ENCODE measurements at places on chromosomes 3 and 15.

GRCh38 chr3:2525968-2526367 lies 427.3 kb downstream of the CNTN4 start:
- no peaks in the 10 kb centered on the region for H3K4me1 ChIP-seq
- no peaks in the 10 kb centered on the region for H3K36me3 ChIP-seq
- no peaks in the 10 kb centered on the region for H3K27me3 ChIP-seq
- no peak for DNase-seq

GRCh38 chr15:40270246-40270995 lies 12.4 kb downstream of the ANKRD63 start:
- no peak for DNase-seq
- H3K27ac ChIP-seq = no peak overlapping the region
- H3K27me3 ChIP-seq = no peaks in the 10 kb centered on the region
- peaks cover 8% of the 10 kb centered on the region for H3K4me1 ChIP-seq

GRCh38 chr3:111385971-111386495 lies 156.0 kb upstream of the CD96 start:
- no peaks in the 10 kb centered on the region for H3K36me3 ChIP-seq
- no peaks in the 10 kb centered on the region for H3K4me1 ChIP-seq
- DNase-seq = no peak

DNA sequence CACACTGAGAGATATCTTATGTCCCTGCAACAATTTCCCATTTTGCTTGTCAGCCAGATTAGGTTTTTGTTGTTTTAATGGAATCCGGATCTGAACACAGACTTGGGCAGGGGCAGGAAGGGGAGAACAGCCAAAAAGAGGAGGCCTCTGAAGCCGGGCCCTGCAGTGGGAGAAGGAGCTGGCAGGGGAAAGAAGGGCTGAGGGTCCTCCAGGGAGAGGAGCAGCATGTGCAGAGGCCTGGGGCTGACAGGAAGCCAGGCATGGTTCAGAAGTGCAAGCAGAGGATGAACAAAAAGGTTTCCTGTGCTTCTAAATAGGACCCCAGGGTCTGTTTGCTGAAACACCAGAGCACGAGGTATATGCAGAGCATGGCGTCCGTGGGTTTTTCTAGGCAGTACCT lies 49.1 kb upstream of the POMGNT2 start:
- no peaks in the 10 kb centered on the region for H3K36me3 ChIP-seq
- H3K27me3 ChIP-seq = no peaks in the 10 kb centered on the region
- no peak for DNase-seq
- no peak overlapping the region for H3K27ac ChIP-seq
- no peak overlapping the region for H3K4me3 ChIP-seq

GRCh38 chr3:57683286-57683685 lies 9.6 kb downstream of the DENND6A start:
- H3K36me3 ChIP-seq = no peaks in the 10 kb centered on the region
- DNase-seq = no peak
- H3K27ac ChIP-seq = no peak overlapping the region
- no peak overlapping the region for H3K4me3 ChIP-seq

DNA sequence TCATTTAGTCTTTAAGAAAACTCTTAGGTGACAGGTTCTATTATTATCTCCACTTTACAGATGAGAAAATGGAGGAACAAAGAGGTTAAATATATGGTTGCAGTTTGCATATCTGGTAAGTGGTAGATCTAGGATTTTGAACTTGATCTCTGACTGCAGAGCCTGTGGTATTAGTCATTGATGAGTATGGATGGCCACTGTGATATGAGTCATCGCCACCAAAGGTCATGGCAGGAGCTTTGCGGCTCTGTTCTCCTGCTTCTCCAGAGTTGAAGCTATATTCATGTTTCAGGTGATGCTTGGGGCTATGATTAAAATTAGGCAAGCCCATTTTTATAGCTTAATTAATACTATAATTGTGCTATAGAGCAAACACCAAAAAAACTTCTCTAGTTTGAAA lies 306.2 kb upstream of the DPPA4 start:
- no peaks in the 10 kb centered on the region for H3K4me1 ChIP-seq
- no peak for DNase-seq
- H3K27me3 ChIP-seq = no peaks in the 10 kb centered on the region
- H3K27ac ChIP-seq = no peak overlapping the region

GRCh38 chr3:141969711-141970110 lies 93.3 kb downstream of the ATP1B3 start:
- no peaks in the 10 kb centered on the region for H3K27me3 ChIP-seq
- H3K27ac ChIP-seq = no peak overlapping the region
- H3K36me3 ChIP-seq = peaks cover 3% of the 10 kb centered on the region
- DNase-seq = no peak
